G401 (cell line): ENCODE measurements at places on chromosomes 5 and 9.

GRCh38 chr5:153562189-153562588 lies 71.7 kb downstream of the GRIA1 start:
- DNase-seq: no peak

DNA sequence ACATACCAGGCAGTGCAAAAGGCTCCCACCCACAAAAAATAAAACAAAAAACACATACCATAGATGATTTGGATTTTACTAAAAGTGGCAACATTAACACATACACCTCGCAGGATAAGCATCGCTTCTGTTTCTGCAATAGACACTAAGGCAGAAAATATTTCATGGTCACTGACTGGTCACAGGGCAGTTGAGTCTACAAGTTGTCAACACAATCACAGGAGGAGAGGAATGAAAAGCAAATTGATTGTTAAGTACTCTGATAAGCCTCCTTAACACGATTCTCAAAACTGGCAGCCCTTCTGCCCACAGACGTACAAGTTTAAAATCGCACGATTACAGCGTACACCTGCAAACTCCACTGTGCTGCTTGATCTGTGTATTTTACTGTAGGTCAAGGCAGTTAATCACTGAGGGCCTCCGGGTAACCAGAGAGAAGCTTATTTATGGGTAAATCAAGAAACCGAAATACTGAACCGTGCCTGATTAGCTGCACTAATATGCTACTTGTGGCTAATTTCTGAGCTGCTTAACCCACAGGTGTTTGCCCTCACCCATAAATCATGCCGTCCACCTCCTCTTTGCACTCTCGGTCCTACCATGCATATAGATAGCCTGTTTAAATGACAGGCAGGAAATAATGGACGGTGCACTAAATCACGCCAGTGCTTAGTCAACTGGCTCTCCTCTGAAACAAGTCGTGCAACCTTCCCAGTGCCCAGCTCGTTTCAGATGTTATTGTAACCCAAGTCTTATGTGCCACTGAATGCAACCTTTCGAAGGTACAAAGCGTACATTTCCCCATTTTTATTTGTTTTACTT lies 659.4 kb upstream of the ADAMTS16 start:
- no peak for DNase-seq

- DNase-seq: no peak
Measured at GRCh38 chr5:81363093-81363871, 30.7 kb downstream of the ACOT12 start.

DNA sequence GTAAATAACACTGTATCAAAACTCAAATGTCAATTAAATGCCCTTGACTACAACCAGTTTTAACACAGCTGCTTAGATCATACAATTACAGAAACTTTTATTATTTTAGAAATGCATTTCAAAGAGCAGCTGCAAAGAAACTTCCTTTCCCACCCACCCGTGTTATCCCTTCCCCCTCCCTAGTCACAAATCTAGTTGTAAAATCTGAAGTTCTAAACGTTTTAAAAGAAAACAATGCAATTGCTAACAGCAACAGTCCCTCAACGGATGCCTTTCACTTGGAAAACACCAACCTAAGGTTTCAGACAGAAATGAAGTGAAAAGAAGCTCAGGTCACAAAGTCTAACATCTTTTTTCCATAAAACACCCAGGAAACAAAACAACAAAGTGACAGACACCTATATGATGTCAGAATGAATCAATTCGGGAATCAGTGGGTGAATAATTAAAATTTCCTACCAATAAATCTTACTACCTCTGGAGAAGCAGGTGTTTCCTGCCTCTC lies 100.3 kb downstream of the FBXW11 start:
- no peak for DNase-seq

- DNase-seq: no peak
Measured at GRCh38 chr5:99460701-99461100, 531.9 kb upstream of the CHD1 start.

GRCh38 chr5:79464695-79465332 lies 49.1 kb downstream of the HOMER1 start:
- DNase-seq: peak; percentile 48

DNA sequence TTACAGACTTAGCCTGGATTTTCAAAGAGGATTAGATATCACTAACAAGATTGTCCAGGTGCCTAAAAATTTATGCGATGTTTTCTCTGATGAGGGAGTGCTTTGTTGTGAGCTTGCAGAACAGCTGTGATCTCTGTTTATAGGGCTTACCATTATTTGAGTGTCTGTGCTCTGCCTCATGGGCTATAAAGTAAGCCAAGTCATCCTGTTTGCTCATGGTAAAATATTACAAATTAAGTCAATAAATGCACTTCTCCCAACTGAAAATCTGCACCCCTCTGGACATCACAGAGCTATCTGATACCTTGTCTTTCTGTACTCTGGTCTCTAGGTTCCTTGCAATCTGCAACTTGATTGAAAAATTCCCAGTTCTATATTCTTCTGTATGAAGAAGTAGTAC lies 293.4 kb upstream of the ACTBL2 start:
- DNase-seq: no peak

DNA sequence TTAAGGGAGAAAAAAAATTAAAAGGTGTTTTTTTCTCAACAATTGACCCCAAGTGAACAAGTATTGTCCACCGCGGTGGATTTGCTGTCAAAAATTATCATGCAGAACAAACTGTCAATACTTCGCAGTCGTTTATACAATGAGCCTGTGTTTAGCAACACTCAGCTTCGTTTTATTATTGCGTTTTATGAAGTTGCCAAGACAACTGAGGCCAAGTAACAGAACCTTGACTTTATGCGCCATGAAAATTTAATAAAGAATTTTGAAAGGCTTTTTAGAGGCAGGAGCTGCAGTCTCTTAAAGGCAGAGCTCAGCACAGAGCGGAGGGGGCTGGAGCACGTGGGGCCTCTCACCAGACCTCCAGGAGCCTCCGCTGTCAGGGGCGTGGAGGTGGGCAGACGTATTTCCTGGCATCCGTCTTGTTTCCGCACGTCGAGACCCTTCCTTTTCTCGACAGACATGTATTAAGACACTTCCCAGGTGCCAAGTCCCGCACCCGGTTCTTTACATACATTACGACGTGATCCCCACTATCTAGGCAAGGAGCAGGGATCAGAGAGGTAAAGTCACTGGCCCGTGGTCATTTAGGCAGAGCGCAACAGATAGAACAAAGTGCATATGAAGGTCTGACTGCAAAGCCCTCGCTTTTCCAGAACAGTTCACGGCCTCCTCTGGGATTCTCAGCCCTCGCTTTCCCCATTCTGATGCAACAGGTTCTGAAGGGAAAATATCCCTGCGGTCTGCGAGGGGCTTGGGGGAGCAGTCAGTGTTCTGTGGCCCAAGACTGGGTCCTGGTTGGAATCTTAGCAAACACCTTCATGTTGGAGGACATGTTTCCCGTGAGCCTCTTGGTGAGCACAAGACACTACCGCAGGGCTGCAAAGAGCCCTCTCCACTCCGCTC lies 164.4 kb downstream of the DAB2IP start:
- DNase-seq: no peak

- no peak for DNase-seq
Measured at GRCh38 chr5:112625689-112626438, 111.8 kb upstream of the APC start.

GRCh38 chr5:123207852-123208251 lies 118.8 kb downstream of the PRDM6 start:
- DNase-seq: no peak

DNA sequence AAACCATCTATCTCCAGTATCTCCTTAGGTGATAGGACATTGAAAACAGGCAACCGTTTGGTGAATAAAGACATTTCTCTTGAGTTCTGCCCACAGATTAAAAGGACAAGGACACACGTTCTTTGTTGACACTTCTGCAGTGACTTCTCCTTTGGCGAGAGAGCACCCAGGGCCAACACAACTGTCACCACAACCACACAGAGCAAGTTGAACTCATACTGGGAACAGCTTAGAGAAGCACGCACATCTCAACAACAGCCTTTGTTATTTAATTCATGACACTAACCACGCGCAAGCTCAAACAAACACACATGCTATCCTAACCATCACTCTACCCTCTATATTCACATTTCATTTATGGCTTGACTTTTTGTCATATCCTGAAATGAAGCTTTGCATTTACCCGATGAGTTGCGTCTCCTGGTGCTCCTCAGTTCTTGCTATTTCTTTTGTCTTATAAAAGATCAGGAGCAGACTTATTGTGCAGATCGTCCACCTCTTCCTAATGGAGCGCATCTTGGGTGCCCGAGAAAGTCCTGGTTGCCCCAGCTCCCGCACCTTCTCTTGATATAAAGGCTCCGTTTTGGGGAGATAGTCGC lies 543 bp downstream of the ST8SIA4 start:
- DNase-seq: no peak

DNA sequence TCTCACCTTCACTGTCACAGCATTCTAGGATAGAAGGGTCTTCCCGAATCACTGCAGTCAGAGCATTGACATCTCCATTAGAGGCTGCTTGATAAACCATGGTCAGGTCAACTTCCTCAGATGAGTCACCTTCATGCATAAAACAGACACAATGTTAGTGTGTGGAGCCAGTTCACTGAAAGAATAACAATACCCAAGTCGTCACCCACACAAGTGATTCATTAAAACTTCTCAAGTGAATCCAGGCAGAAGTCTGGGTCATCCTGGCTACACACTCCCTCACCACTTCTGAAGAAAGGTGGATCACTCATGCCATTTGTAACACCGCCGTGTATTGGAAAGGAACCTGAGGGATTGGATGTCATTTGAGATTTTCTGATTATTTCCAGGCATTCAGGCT lies 49.6 kb downstream of the ANKRD55 start:
- no peak for DNase-seq

- no peak for DNase-seq
Measured at GRCh38 chr9:106277966-106278365, 583.6 kb downstream of the TMEM38B start.

DNA sequence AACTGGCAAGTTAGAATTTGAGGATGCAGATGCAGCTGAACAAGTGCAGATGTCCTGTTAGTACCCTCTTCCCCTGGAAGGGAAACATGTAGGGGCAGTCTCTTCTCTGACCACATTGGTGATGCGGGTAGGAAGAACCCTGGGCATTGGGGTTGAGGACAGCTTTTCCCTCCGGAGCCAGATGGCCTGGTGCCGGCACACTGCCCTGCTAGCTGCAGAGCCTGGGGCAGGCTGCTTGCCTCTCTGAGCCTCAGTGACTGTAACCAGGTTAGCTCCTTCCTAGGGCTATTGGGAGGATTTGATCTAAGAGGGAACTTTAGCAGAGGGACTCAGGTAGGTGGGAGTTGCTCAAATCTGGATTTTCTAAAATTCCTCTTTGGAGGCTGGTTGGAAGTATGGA lies 148.4 kb downstream of the HSPA4 start:
- DNase-seq: peak; percentile 5

- no peak for DNase-seq
Measured at GRCh38 chr9:109423877-109424276, 74.2 kb downstream of the PTPN3 start.

DNA sequence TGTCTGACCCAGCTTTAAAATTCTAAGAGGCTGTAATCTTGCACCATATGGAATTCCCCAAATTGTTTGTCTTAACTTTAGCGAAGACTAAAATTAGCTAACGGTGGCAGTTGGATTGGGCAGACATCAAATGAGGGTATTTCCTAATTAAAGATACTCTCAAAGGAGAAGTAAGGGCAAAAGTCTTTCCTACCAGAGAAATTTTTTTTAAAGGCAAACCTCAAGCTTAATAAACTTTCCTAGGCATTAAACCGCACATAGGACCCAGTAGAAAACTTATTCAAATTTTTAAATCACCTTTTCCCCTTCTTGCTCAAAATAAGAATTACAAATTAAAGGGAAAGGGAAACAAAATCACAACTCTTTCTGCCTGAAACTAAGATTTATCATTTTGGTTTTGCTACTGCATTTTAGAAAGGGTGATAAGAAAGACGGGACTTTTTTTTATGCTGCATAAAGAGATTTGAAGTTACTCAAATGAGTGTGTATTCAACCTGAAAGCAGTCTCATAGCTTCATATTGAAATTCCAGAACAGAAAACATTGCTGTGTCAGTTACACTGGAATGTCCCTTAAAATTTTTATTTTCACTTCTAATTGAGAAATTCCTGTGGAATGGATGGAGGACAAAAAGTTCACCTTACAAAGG lies 189.1 kb upstream of the PTGER4 start:
- no peak for DNase-seq

- no peak for DNase-seq
Measured at GRCh38 chr9:97853844-97854695, 1.0 kb downstream of the FOXE1 start.

DNA sequence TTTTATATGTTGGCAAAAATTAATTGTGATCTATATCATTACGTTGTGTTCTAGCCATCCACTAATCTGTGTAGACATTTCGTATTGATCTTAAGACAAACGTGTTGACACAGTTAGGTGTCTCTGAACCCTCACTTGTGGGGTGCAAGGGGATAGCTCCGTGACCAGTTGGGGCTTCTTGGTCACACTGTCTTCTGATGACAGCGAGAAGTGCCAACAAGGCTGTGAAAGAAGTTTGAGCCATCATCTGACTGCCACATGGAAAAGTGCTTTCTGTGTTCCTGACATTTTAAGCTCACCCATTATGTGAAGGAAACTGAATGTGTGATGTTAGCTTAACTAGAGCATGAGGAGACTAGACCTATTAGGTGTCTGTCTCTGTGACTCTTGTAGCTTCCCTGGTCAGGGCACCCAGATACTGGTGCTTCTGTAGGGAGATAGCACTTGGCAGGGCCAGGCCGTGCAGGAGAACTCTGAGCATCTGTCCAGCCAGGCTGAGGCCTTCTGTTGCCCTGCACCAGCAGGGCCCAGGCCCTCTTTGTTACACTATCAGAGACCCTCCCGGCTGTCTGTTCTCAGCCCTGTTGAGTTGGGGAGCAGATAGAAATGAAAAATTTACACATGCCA lies 52.8 kb upstream of the PHF2 start:
- DNase-seq: peak; percentile 37

GRCh38 chr5:14272548-14273205 lies 129.5 kb downstream of the TRIO start:
- no peak for DNase-seq

GRCh38 chr5:173567548-173567947 lies 48.9 kb downstream of the BOD1 start:
- DNase-seq: no peak

DNA sequence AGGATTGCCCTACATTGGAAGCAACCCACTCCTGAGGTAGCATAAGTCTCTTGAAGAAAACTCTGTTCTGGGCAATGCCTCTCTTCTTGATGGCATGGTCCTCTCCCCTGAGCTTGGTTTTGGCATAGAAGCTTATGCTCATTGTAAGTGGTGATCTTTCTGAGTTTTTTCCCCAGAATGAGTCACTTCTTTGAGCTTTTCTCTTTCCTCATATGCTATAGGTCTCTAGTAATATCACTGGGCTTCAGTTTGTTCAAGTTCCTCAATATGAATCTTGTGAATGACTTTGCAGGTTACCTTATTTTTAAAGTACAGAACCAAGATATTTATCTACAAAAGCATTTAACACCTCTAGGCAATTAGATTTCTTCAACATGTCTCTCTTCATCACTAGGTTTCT lies 76.5 kb upstream of the ATG10 start:
- no peak for DNase-seq

- no peak for DNase-seq
Measured at GRCh38 chr9:109329638-109330258, 8.9 kb upstream of the EPB41L4B start.

- DNase-seq: no peak
Measured at GRCh38 chr9:126945682-126946081, 31.1 kb downstream of the RALGPS1 start.
